T follicular helper cell (primary cell): ENCODE measurements at places on chromosomes 7 and 10.
A peak's percentile ranks its signal among the peaks of the same experiment; 100 is the strongest.

DNA sequence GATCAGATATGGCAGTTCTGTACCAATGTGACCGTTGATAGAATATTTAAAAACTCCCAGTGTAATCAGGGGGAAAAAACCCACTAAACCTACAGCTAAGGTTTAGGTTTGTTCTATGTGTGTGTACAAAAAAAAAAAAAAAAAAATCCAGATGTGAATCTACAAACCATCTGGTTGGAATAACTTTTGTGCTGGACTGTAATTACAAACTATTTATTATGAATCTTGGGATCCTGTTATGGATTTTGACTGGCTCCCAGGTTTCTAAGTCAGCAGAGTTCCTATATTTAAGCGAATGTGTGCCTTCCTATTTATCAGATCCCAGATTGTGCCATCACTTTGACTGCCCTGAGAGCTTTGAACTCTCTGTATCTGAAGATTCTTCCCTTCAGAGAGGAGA is 29.1 kb downstream of the BMPER start:
- DNase-seq: no peak

DNA sequence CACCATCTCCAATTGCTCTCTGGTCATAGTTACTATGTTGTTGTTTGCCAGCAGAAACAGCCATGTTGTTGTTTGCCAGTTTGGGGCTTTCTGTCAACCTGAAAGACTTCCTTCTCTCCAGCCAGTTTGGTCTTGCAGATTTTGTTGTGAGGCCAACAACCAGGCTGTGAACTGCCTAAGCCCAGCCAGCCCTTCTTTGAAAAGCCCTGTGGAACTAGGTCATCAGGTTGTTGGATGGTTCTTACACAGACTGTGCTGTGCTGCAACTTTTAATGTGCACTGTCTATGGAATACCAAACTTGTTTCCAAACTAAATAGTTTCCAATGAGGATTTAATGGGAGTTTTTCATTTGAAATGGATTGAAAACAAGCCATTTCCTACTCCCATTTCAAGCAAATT is 592.7 kb upstream of the GALNT17 start:
- no peak for DNase-seq

DNA sequence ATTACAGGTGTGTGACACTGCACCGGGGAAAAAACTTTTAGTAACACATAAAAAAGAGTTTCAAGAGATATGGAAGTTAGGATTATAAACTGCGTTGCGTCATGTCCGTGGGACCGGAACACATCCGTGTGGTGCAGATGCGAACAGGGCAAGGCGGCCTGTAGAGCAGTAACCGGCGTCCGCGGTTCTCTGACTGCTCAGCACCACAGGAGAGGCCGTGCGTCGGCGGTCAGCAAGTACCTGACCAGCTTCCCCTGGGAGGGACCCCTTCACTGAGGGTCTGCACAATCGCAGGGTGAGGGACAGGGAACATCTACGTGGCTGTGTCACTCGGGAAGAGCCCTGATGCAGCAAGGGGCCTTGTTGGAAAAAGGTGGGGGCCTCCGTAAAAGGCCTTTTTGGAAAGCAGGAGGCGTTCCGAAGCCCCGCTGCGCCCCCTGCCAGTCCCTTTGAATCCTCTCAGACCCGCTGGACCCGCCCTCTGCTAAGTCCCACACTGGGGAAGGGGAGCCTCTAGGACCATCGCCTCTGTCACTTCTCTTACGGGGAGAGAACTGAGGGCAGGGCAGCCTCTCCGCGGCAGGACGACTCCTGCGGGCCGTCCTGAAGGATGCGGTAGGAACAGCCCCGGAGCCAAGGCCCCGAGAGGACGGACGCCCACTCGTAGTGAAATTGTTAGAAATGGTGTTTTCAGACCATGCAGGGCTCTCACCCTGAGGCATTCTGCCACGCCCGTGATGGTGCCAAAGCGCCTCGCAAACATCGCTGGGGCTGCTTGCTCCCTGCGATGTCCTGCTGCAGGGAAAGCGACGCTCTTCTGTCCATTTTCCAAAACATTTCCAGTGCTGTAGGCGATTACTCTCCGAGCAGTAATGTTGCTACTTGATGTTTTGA is 771.6 kb upstream of the COBL start:
- DNase-seq: no peak

DNA sequence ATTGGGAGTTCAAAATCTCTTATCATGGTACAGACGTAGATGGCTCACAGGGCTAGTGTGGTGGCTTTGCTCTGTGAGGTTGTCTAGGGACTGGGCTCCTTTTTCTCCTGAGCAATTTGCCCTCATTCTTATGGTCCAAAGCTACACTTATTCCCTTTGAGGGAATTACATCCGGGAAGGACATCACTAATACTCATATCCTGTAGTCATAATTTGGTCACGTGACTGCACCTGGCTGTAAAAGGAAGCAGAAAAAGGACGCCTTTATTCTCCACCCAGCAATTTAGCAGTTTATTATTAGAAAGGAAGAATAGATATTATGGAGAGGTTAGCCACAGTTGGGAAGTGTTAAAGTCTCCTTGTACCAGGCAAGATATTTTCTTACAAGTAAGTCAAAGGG is 28.1 kb downstream of the ARID5B start:
- no peak for DNase-seq

- DNase-seq: no peak
Measured at GRCh38 chr7:141550386-141551093, 670 bp upstream of the AGK start.

DNA sequence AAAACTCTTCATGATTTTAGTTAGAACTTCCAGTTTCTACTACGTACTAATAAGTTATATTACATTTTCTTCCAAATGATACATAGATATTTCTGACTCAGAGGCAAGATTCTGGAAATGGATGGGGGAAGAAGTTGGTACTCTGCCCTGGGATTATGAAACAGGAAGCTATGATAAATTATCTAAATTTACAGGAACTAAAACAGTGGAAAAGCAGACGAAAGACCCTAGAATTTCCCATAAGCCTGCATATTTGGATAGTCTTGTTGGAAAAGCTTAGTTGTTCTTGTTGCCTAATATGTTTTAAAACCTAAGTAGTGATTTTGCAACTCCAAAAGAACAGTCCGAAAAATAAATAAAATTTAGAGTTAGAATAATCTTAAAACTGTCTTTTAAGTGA is 21.8 kb downstream of the CFAP69 start:
- no peak for DNase-seq

- no peak for DNase-seq
Measured at GRCh38 chr10:57247271-57247670, 886.2 kb upstream of the ZWINT start.

GRCh38 chr10:14370894-14371293 is 40.2 kb upstream of the FRMD4A start:
- no peak for DNase-seq

DNA sequence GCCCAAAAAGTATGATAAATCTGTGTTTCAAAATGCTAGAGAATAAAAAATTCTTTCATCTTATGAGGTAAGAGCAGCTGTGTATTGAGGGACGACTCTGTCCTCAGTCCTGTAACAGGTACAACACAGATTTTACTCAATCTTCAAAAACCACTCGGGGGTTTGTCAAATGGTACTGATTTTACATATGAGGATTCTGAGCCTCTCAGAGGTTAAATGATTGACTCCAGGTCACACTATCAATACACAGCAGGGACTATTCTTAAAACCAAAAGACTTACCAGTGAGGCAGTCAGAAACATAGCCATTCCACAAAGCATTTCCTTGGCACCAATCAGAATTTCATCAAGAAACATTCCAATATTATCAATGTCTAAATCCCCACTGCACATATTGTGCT is 95.5 kb downstream of the SGMS1 start:
- DNase-seq: no peak

GRCh38 chr10:126177417-126178030 is 210.8 kb downstream of the ADAM12 start:
- DNase-seq: no peak

DNA sequence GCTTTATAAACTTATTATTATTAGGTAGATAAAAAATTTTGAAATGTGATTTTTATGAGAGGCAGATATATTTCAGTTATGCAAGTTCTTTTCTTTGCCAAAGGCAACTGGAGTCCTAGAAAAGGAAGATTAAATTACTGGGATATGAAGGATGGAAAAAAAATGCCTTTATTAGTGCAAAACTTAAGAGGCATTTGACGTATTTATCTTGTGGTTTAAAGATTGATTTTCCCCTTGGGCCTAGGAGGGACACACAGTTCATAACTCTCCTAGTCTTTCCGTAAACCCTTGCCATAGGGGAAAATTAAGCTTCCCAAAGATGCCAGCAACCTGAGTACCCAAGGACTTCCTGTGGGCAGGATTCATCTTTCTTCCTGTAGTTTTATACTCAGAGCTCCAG is 3.1 kb upstream of the STEAP4 start:
- DNase-seq: no peak

DNA sequence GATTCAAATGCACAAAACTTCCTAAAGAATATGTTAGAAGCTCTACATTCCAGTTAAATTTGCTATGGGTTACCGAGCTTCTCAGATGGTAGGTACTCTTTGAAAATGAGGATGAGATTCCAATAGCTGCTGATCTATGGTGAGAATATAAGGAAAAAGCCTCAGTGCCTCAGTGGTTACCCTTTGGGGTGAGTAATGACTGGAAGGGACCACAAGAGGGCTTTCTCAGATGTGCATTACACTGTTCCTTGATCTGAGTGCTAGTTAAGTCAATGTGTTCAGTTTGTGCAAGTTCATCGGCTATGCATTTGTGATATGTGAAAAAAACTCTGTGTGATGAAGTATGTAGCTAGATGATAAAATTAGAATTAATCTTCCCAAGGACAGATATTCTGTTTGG is 3.5 kb downstream of the NRCAM start:
- no peak for DNase-seq

DNA sequence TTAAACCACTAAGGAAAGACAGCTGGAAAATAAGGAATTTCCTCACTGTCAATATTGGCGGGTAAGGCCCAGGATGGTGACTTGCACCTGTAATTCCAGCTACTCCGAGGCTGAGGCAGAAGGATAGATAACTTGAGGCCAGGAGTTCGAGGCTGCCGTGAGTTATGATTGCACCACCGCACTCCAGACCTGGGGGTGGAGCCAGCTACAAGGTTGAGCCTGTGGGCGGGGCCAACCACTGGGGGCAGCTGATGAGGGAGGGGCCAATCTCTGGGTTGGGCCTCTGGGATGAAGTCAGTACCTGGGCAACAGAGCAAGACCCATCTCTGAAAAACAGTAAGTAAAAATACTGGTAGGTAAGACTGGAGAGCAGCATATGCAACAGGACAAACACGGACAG is 80.1 kb upstream of the ADO start:
- DNase-seq: no peak

DNA sequence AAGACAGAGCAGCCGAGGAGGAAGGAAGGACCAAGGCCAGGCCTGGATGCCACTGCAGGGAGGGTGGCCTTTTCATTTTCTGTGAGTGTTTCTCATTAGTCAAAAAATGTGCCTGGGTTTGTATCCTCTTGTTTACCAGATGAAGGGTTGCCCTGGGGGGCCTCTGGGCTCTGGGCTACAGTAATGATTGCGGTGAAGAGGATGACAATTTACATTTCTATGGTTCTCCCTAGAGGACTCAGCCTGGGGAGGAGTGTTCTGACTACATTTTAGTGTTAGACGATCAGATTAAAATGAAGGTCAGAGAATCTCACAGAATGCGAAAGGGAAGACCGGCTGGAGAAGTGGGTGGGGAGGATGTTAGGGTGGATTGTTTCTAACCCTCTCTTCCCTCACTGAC is 108.0 kb upstream of the KMT2C start:
- no peak for DNase-seq

GRCh38 chr7:82163586-82163985 is 280.0 kb downstream of the CACNA2D1 start:
- no peak for DNase-seq

DNA sequence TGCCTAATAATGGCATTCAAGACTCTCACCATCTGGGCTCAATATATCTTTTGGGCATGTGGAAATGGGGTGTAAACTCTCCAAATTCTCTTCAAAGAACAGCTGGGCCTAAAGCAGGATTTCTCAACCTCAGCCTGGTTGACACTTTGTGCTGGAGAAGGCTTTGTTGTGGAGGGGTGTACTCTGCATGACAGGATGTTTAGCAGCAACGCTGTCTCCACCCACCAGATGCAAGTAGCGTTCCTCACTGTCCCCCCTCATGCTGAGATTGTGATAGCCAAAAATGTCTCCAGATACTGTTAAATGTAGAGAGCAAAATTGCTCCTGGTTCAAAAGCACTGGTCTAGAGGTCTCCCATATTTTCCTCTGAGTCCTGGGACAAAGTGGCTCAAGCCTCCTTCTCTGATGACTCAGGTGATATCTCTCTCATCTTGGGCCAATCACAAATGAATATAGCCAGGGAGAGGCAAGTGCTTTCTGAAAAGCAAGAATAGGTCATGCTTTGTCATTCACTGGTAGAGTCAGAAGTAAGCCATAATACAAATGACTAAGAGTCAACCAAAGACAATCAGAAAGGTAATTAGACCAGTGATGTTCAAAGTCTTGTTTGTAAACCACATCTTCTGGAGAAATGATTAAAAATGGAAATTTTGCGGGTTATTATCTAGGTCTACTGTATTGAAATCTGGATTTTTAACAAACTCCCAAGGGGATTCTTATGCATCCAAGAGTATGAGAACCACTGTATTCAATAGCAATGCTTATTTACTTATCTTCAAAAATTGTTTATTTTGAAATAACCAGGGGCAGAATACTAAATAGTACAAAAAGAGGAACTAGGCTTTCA is 330.8 kb downstream of the PTEN start:
- peak; percentile 24 for DNase-seq

- DNase-seq: no peak
Measured at GRCh38 chr7:107505997-107506673, 36.3 kb downstream of the GPR22 start.

- DNase-seq: no peak
Measured at GRCh38 chr10:69682955-69683474, 53.0 kb downstream of the FAM241B start.

DNA sequence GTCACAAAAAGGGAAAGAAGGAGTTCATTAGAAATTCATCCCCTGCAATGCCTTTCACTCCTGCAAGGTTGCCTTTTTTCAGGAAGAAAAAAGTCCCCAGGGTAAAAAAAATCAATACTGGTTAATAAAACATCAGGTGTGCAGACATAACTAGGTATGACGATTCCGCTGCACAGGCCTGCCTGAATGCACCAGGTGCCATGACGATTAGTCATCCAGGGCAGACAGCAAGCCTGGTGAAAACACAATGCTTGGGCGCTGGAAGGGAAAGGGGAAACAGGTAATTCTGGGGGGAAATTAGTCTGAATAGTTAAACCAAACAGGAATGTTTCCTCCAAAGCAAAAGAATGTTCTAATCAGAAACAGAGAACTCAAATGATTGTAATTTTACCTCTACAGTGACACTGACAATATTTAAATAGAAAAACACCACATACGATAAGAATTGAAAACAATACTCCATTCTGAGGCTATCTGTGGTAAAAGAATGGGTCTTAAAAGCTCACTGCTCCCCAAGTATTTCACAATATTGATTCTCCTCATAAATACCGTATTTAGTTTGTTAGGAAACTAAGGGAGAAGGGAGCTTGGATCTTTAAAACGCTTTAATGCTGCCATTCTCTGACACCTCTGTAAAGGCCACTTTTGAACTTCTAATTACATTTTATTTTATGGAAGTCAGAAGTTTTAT is 45.2 kb downstream of the VPS41 start:
- DNase-seq: no peak

- no peak for DNase-seq
Measured at GRCh38 chr7:148153616-148154284, 436.8 kb upstream of the C7orf33 start.

GRCh38 chr10:91614225-91614624 is 18.6 kb downstream of the PPP1R3C start:
- DNase-seq: no peak

- no peak for DNase-seq
Measured at GRCh38 chr7:907158-907980, 31.0 kb downstream of the GET4 start.

GRCh38 chr7:97013845-97014134 is 8.4 kb downstream of the DLX6 start:
- no peak for DNase-seq
